ENCODE measurements at places on chromosomes 4 and X.

DNA sequence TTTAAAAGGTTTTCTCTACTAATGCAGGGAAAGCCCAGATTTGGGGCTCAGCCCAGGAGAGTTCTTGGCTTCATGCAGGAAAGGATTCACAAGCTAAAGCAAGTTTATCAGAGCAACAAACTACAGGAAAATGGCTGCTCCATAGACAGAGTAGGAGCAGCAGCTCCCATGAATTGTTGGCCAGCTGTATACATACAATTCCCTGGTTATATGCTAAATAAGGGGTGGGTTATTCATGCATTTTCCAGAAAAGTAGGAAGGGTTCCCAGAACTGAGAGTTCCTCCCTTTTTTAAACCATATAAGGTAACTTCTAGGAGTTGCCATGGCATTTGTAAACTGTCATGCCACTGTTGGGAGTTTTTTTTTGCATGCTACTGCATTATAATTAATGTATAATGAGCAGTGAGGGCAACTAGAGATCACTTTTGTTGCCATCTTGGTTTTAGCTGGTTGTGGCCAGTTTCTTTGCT lies 2.6 kb downstream of the C4orf33 start:
- no peak for DNase-seq

GRCh38 chr4:139584784-139585183 lies 28.8 kb upstream of the SETD7 start:
- DNase-seq = no peak

DNA sequence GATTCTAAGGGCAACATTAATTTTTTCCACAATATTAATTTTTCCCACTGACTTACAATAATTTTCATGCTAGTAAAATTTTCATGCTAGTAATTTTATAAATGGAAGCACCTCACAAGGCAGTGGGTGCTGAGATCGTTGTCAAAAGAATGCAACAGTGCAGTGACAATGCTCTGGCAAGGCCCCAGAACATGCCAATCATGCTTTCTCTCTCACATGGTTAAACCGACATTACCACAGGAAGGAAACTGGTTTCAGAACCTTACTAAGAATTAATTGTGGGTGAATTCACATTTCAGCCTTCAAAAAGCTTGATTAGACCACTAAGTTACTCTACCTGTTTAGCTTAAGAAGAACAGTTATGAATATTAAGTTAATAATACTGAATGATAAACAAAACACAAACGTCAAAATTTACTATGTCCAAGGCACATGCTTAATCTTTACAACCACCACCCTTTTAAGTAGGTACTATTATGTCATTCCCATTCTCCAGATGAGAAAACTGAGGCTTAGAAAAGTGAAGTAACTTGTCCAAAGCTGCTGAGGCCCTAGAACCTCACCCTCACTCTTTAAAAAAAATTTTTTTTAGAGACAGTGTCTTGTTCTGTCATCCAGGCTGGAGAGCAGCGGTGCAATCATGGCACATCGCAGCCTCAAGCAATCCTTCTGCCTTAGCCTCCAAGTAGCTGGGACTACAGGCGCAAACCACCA lies 10.0 kb upstream of the OPHN1 start:
- DNase-seq = no peak

- DNase-seq = no peak
Measured at GRCh38 chr4:56764223-56764622, 57.3 kb downstream of the SPINK2 start.

GRCh38 chr4:2746891-2747695 lies 9.0 kb downstream of the TNIP2 start:
- no peak for DNase-seq

GRCh38 chr4:83582289-83582785 lies 46.4 kb downstream of the GPAT3 start:
- no peak for DNase-seq

GRCh38 chrX:9515489-9515888 lies 50.6 kb downstream of the TBL1X start:
- no peak for DNase-seq

GRCh38 chrX:153519569-153520286 lies 2.3 kb downstream of the ATP2B3 start:
- DNase-seq = no peak

- DNase-seq = no peak
Measured at GRCh38 chr4:165308166-165308565, 19.3 kb upstream of the MSMO1 start.

DNA sequence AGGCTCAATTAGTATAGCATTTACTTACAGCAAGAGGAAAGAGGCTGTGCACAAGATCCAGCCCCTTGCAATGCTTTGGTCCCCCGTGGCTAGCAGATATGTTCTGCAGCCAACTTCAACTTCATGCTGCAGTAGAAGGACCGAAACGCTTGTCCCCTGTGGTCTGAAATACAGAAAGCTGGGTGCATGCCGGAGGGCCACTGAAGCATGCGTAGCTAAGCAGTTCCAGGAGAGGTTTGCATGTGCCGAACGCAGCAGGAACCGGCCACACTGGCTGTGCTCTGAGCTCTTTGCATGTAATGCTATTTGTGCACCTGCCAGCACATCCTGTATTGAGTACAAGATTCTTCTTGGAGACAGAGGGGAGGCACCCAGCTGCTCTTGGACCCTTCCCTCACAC lies 35.8 kb upstream of the SHISA3 start:
- DNase-seq = no peak

DNA sequence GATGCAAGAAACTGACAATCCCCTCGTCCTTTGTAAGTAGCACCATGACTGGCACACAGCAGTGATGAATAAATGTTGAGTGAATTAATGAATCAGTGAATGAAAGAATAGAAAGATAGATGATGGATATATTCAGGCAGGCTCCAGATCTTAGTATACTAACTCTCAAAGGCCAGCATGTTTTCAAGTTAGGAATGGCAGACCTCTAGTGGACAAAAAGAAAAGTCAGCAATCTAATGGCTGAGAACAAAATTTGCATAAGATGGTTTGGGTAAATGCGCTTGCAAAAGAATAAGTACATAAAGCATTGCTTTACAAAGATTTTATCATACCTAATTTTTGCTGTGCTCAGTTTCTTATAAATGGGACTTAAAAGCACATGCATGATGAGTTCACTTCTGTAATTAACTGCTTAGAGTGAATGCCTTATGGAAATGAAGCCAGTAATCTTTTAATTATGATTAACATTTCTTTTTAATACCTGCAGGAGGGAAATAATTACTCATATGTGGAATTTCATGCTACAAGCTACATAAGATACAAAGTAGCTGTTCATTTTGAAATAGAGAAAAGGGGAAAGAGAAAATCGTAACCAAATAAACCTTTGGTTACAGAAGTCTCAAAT lies 126.9 kb upstream of the GPRIN3 start:
- DNase-seq = no peak

- DNase-seq = no peak
Measured at GRCh38 chrX:15567886-15568616, 32.7 kb downstream of the ACE2 start.

DNA sequence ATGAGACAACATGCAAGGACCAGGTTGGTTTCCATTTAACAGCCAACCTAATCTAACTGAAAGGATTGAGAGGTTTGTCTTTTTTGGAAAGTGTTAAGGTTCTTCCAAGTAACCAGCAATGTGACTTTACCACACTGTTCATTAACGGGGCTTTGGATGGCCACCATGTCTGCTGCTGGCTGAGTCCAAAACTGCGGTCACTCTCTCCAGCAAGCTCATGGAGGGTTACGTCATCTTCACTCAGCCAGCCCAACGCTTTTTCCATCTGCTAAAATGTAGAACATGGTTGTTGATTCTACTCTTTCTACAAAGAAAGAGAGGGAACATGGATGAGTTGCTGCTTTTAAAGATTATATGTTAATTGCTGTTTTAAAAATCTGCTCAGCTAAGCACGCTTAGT lies 11.0 kb downstream of the PKD2 start:
- DNase-seq = no peak

GRCh38 chr4:6592804-6593563 lies 18.0 kb downstream of the MAN2B2 start:
- no peak for DNase-seq

GRCh38 chr4:1407657-1408333 lies 1.6 kb upstream of the NKX1-1 start:
- no peak for DNase-seq

DNA sequence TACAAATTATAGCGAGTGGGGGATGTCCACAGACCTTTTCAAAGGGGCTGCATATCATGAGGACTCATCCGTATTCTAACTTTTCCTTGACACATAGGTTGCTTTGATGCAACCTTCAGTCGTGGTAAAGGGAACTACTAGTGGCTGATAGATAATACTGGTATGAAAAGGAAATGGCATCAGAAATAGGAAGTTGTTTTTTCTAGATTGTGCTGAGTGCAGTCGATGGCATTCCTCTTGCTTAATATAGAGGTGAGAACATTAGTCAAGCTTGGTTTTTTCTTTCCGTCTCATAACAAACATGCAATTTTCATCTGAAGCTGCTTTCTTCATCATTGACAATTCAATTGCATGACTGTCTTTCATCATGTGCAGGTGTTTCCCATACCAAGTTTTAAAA lies 16.6 kb downstream of the ENPEP start:
- no peak for DNase-seq

GRCh38 chr4:68361146-68361589 lies 11.3 kb upstream of the YTHDC1 start:
- no peak for DNase-seq

DNA sequence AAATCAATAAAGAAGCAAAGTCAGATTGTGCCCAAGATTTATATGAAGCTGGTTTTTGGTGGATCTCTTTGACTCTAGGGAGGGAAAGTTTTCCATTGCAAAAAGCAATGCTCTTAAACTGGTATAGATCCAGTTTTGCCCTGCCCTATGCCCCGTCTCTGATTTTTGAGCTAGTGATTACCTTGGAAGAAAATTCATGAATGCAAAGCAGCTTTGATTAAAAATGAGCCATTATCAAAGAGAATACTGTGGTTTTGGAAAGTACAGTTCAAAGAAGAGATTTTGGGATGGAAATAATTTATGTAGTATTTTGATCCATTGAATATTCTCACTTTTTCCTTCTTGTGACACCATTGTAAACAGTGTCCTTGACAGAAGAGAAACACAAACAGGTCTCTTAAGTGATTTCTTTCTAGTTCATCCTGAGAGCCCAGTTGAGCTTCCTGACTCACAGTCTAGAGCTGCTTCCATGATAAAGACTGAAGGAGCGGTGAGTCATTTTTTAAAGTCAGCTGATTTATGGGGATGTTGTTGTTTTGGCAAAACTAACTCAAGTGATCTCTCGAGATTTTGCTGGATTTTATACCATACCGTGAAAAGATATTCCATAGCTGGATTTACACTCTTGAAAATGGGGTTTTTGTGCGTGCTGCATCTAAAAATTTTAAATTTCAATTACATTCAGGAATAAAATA lies 76.7 kb downstream of the AFF1 start:
- no peak for DNase-seq

- DNase-seq = no peak
Measured at GRCh38 chr4:182881914-182882313, 35.3 kb downstream of the DCTD start.

GRCh38 chr4:141684785-141685184 lies 48.4 kb downstream of the IL15 start:
- DNase-seq = no peak

DNA sequence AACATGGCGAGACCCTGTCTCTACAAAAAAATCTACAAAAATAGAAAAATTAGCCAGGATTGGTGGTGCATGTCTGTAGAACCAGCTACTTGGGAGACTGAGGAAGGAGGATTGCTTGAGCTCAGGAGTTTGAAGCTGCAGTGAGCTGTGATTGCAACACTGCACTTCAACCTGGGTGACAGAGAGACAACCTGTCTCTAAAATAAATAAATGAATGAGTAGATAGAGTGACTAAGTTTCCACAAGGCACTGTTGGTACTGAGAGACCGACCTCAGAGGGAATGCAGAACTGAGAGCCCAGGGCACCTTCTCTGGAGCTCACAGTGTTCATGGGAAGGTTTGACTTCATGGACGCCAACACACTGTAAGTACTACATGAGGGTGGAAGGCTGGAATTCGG lies 26.7 kb upstream of the ARSD start:
- DNase-seq = no peak

- DNase-seq = no peak
Measured at GRCh38 chr4:18012134-18012806, 9.3 kb downstream of the LCORL start.

GRCh38 chr4:172155838-172156345 lies 342.7 kb downstream of the GALNTL6 start:
- DNase-seq = no peak

GRCh38 chr4:74006009-74006476 lies 7.6 kb upstream of the CXCL5 start:
- DNase-seq = no peak

- DNase-seq = no peak
Measured at GRCh38 chrX:78092296-78092695, 11.8 kb upstream of the PGK1 start.

DNA sequence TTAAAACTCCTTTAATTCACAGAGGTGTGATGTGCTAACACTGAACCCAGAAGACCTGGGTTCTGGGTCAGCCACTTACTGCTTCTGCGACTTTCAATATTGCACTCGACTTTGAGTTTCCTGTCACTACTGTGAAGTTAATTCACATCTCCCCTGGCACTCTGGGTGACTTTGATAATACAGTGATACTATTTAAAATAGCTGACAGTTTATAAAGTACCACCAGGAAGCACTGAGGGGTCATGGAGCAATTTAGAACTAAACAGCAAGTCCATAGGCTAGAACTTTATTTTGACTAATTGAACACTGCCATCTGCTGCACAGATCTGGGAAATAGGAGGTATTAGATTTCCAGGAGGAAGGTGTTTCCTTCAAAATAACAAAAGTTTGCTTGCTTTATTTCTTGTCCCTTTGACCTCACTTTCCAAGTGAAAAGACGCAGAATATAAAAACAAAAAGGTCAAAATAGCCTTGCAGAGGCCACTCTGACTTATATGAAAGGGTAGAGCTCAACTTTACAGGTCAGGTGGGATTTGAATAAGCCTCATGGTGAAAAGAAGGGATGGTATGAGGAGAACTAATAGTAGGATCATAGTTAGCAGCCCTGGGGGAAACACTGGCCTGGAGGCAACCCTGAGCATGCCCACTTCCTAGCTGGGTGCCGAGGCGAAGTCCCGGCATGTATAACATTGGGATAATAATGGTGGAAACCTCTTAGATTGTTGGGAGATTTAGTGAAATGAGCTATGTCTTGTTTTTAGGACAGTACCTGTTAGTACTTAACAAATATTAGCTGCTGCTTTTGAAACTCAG lies 53.4 kb downstream of the ZNF518B start:
- no peak for DNase-seq

DNA sequence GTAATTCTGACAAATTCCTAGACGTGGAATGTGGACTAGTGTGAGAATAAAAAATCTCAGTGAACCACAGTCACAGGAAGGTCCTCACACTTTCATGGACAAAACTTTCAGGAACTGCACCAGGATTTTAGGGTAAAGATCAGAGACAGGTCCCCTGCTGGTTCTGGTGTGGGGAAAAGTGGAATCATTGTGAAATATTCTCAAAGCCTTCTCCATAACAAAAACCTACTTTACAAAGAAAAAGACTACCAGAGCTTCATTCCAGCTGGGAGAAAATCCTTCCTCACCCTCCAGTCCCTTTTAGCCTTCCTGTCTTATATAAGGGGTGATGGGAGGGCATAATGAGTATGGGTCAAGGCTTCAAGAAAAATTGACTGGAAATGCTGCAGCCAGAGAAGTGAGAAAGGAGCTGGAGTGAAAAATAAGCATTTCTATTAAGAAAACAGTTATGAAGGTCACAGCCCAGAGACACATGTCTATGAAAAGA lies 325.8 kb downstream of the ARAP2 start:
- no peak for DNase-seq
